Stimulated activated CD8-positive, alpha-beta memory T cell treated with anti-CD3 and anti-CD28 coated beads, Interleukin-7, amount 100 ng/mL, for 24 hours (primary cell): ENCODE measurements at places on chromosomes 7 and 10.

GRCh38 chr7:87885018-87885417 is 8.7 kb downstream of the DBF4 start:
- DNase-seq: no peak

- DNase-seq: no peak
These were observed 418.1 kb downstream of the THSD7A start for GRCh38 chr7:11413901-11414300.

DNA sequence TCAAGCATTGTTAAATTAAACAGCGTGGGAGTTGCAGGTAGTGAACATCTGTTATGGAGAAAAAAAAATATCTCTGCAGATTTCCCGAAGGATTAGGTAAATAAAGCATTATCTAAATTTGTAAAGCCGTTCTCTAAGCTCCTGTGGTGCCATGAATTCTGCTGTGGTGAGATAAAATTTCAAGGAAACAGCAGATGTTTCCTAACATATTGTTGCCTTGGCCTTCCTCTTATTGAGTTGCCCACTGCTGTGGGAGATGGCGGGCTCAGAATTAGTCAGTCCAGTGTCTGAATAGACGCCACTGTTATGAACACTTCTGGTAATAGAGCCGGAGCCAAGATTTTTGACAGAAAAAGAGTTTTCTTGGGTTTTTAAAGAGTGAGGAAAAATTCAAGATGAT is 82.6 kb upstream of the ELMO1 start:
- no peak for DNase-seq

DNA sequence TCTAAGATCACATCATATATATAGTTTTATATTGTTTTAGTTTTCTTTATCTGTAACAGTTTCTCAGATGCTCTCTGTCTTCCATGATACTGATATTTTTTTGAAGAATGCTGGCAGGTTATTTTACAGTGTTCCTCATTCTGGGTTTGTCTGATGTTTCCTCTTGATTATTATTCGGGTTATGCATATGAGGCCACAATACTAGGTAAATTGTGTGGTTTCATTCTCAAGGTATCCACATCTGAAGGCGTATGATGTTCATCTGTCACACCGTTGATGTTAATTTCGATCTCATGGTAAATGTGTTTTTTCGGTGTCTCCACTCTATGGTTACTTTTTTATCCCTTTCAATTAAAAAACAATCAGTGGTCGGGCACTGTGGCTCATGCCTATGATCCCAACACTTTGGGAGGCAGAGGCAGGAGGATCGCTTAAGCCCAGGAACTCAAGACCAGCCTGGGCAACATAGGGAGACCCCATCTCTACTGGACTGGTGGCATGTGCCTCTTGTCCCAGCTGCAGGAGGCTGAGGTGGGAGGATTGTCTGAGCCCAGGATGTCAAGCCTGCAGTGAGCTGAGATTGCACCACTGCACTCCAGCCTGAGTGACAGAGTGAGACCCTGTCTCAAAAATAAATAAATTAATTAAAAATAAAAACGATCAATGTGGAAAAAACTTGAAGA is 108.9 kb downstream of the TPST1 start:
- no peak for DNase-seq

- DNase-seq: no peak
These were observed 3.7 kb upstream of the ZNF800 start for GRCh38 chr7:127396184-127396583.

GRCh38 chr10:132098539-132099388 is 33.0 kb downstream of the JAKMIP3 start:
- DNase-seq: no peak

GRCh38 chr7:38938589-38938988 is 29.6 kb upstream of the VPS41 start:
- DNase-seq: no peak

DNA sequence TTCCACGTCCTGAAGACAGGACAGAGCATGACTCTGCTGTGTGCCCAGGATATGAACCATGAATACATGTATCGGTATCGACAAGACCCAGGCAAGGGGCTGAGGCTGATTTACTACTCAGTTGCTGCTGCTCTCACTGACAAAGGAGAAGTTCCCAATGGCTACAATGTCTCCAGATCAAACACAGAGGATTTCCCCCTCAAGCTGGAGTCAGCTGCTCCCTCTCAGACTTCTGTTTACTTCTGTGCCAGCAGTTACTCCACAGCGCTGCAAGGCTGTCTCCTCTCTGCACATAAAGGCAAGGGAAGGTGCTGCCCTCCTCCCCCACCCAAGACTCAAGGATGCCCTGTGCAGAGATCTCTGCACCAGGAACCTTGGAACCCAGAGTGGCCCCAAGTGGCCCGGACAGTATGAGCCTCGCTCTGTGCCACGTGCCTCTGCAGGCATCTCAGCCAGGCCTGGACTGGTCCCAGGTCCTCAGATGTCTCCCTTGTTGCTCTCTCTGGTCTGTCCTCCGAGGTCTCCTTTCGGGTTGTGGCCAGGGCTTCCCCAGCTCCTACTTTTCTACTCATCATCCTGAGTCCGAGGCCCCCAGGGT is 230.3 kb upstream of the PRSS58 start:
- DNase-seq: no peak

DNA sequence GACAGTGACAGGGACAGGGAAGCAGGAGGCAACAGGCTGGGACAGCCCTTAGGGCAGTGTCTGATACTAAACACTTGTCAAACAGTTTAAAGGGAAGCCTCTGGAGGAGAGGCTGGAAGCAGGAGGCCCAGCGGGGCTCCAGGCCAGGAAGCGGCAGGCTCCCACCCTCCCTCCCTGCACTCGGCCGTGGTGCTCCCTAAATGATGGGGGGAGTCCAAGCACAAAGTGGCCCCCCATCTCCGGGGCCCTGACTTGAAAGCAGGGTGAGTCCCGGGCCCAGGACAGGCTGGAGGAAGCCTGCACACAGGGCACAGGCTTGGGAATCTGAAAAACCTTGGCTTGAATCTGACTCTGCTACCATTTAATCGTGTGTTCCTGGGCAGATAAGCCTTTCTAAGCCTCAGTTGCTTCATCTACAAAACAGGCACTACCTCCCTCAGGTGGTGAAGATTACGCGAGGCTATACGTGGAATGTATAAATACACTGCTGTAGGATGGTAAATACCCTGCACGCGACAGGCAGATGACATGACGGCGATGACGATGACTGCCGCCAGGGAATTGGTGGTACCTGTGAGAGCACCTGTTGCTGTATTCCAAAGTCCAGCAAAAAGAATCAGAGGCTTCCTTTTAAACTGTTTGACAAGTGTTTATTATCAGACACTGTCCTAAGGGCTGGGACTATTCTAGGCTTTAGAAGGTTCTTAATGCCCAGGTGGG is 34.1 kb downstream of the GBX1 start:
- no peak for DNase-seq

DNA sequence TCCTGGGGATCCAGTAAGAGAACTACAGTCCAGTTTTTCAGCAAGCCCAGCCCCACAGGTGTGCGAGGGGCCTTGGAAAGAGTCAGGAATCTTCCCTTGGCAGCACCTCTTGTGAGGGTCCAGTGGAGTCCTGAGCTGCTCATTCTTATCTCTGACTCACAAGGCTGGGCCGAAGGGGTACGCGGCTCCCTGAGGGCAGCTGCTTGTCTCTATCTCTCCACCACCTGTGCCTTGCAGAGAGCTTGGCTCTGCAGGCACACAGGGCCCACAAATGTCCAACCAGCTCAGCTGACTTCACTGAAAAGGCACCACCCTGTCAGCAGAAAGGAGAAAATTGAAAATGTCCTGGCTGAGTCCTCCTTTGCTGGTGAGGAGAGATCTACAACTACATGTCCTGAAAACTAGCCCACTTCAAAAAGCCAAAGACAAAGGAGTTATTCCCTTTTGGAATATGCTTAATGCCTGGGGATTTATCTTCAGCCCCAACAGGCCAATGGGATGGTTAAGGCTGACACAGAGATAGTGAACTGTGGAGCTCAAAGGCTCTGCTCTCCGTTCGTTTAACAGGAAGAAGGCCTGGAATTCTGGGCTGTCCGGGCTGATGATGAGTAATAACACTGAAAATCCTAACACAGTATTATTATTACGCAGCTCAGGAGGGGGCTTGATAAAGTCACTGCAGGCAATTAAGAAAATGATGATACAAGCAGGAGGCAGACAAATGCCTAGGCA is 23.4 kb downstream of the UROS start:
- no peak for DNase-seq

DNA sequence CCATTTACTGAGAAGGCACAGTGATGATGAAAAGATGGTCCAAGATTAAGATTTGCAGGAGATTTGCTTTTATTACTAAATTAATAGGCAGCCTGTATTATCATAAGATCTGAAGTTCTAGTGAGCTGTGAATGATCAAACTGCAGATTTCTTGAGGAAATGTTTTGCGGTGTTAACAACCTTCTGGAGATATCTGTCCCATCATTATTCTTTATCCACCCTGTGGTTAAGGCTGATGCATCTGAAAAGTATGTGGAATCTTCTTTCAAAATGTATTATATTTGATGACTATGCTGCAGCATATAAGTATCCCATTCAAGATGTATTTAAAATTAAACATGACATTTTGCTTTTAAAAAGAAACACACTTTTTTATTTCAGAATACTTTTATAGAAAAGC is 150.3 kb downstream of the POLR1F start:
- no peak for DNase-seq

GRCh38 chr7:84624927-84625326 is 430.3 kb upstream of the SEMA3A start:
- no peak for DNase-seq

- no peak for DNase-seq
These were observed 131.3 kb upstream of the NPVF start for GRCh38 chr7:25359471-25360059.

GRCh38 chr7:100607111-100607510 is 4.9 kb downstream of the PCOLCE start:
- DNase-seq: no peak

DNA sequence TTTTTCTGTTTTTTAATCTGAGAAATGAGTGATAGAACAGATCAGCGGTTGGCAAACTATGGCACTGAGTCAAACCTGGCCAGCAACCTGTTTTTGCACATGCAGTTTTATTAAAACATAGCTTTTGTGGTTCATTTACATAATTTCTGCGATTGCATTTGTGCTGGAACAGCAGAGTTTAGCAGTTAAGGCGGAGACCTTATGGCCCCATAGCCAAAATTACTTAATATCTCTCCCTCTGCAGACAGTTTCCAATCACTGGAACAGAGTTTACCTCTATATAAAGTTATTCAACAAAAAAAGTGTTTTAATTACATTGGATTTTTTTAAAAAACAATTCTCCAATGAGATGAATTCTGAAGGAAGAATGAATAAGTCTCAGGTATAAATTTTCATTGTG is 212.1 kb downstream of the DGKB start:
- no peak for DNase-seq

- DNase-seq: no peak
These were observed 588 bp upstream of the PAOX start for GRCh38 chr10:133378251-133379096.

- no peak for DNase-seq
These were observed 44.1 kb downstream of the VTI1A start for GRCh38 chr10:112491144-112491543.

GRCh38 chr10:44955413-44956070 is 4.1 kb upstream of the RASSF4 start:
- no peak for DNase-seq

GRCh38 chr7:33748793-33749192 is 156.5 kb upstream of the BMPER start:
- no peak for DNase-seq

- no peak for DNase-seq
These were observed 22.3 kb downstream of the SMURF1 start for GRCh38 chr7:99121496-99122021.

- no peak for DNase-seq
These were observed 13.7 kb downstream of the CALML3 start for GRCh38 chr10:5538446-5538845.

DNA sequence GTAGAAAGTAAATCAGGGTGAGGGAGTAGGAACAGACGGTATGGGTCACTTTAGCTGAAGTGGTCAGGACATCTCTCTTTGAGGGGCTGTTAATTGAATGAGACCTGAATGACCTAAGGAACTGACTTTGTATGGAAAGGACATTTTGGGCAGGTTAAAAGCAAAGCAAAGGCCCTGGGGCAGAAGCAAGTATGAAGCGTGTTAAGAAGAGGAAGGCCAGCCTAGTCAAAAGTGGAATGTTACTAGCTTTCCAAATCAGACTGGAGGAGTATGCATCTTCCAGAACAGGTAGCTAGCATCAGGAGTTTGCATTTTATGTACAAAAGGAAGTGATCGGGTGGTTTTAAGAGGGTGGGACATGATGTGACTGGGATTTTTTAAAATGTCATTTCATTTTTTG is 70.9 kb upstream of the PCGF5 start:
- no peak for DNase-seq

DNA sequence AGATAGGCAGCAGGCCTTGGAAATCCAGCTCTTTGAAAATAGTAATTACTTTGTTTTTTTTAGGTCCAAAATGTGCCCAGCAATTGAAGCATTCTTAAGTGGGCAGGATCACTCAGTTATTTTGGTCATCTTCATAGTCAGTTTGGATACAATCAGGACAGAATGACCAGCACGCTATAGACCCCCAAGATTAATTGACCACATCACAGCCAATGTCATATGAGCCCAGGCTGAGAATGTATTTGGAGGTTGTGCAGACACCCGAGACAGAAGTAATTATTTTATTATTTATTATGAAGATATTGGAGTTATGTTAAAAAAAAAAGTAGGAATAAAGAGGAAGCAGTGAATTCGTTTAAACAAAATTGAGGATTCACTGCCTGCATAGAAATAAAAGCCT is 93.3 kb upstream of the PFKP start:
- no peak for DNase-seq

DNA sequence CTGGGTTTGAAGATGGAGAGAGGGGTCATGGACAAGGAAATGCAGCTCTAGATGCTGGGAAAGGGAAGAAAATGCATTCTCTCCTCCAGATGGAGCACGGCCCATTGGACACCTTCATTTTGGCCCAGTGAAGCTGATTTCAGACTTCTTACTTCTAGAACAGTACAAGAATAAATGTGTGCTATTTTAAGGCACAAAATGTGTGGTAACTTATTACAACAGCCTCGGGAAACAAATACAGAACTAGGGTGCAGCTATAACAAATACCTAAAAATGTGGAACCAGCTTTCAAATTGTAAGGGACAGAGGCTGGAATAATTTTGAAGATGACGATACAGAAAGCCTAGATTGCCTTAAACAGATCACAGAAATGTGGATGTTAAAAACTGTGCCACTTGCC is 54.1 kb downstream of the CYTH3 start:
- no peak for DNase-seq

GRCh38 chr10:111087331-111087756 is 10.5 kb downstream of the ADRA2A start:
- DNase-seq: no peak
